ENCODE measurements at places on chromosomes 12 and 14. TPM values are rescaled to one million over a fixed set of nuclear protein-coding genes. Genes with fewer than 3 reads are reported as not detected.

Gene BIN2
- total RNA-seq, result not detected

Gene FOXG1
- total RNA-seq, result not detected

Gene FAM181A
- not detected for total RNA-seq

Gene PLEKHG7
- total RNA-seq, result not detected

Gene AMN
- total RNA-seq, result 0.16 TPM

Gene TRIAP1
- total RNA-seq, result 13.5 TPM

Gene GPR84
- 0.16 TPM for total RNA-seq

Gene RTL1
- total RNA-seq, result not detected

Gene PTMS
- 84.2 TPM for total RNA-seq

Gene PRR4
- total RNA-seq, result 10.5 TPM

Gene RDH12
- not detected for total RNA-seq

Gene PTGDR
- total RNA-seq, result not detected

Gene PRPH
- 0.12 TPM for total RNA-seq

Gene REM2
- not detected for total RNA-seq

Gene GPRC5D
- total RNA-seq, result not detected

Gene RNFT2
- total RNA-seq, result 0.97 TPM

Gene YEATS4
- total RNA-seq, result 14.1 TPM

Gene SOX5
- 0.49 TPM for total RNA-seq

Gene CTSG
- total RNA-seq, result not detected

Gene ZFC3H1
- 36.2 TPM for total RNA-seq

Gene NOVA1
- 7.8 TPM for total RNA-seq

Gene ETFBKMT
- 4.4 TPM for total RNA-seq

Gene SRGAP1
- total RNA-seq, result 23.7 TPM

Gene BMP4
- total RNA-seq, result 5.0 TPM

Gene POTEG
- not detected for total RNA-seq

Gene DBX2
- 0.12 TPM for total RNA-seq

Gene KLHL33
- 0.32 TPM for total RNA-seq

Gene AKAP5
- 0.36 TPM for total RNA-seq

Gene NAA25
- 20.5 TPM for total RNA-seq

Gene SALL2
- 4.7 TPM for total RNA-seq

Gene ZDHHC22
- not detected for total RNA-seq

Gene OTOGL
- 0.36 TPM for total RNA-seq

Gene ACVR1B
- 13.1 TPM for total RNA-seq

Gene MOK
- 15.3 TPM for total RNA-seq

Gene MGST1
- 58.5 TPM for total RNA-seq

Gene ATL1
- 15.1 TPM for total RNA-seq

Gene BHLHE41
- total RNA-seq, result 9.4 TPM

Gene EPS8
- 47.2 TPM for total RNA-seq

Gene TMEM132C
- not detected for total RNA-seq

Gene STXBP6
- total RNA-seq, result 4.0 TPM

Gene BBOF1
- total RNA-seq, result 9.4 TPM

Gene NTF3
- 4.4 TPM for total RNA-seq

Gene TTC9
- total RNA-seq, result 1.7 TPM

Gene EIF2B1
- 31.8 TPM for total RNA-seq

Gene CCDC175
- total RNA-seq, result not detected

Gene CLEC4C
- total RNA-seq, result not detected

Gene AQP2
- total RNA-seq, result not detected

Gene KRT78
- total RNA-seq, result not detected

Gene LRRC10
- not detected for total RNA-seq

Gene SDSL
- total RNA-seq, result 2.3 TPM

Gene KCNH3
- total RNA-seq, result not detected

Gene NRXN3
- total RNA-seq, result 0.32 TPM

Gene KRT79
- total RNA-seq, result not detected

Gene SMIM41
- 0.24 TPM for total RNA-seq

Gene SIX4
- total RNA-seq, result 16.5 TPM

Gene HECTD1
- 168 TPM for total RNA-seq

Measured in hair follicle dermal papilla cell (primary cell).